ENCODE measurements at places on chromosomes 1 and 21.

GRCh38 chr1:235093696-235094592, 34.7 kb downstream of the TOMM20 start:
- DNase-seq = peak; percentile 35

- peak; percentile 93 for DNase-seq
Observed at GRCh38 chr1:1162597-1163537, 10.8 kb upstream of the TTLL10 start.

DNA sequence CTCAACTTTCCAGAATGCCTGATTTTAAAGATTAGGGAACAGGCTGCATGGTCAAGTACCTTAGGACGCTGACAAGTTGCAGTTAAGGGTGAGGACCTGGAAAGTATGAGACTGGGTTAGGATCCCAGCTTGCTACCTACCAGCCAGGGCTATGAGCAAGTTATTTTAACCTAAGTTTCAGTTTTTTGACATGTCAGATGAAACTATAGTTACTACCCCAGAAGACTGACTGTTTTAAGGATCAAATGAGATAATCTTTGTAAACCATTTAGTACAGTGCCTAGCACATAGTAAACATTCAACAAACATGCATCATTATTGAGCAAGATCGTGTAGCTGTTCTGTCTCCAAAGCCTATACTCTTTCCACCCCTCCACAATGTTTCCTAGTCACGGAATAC, 14.4 kb downstream of the THEMIS2 start:
- no peak for DNase-seq

DNA sequence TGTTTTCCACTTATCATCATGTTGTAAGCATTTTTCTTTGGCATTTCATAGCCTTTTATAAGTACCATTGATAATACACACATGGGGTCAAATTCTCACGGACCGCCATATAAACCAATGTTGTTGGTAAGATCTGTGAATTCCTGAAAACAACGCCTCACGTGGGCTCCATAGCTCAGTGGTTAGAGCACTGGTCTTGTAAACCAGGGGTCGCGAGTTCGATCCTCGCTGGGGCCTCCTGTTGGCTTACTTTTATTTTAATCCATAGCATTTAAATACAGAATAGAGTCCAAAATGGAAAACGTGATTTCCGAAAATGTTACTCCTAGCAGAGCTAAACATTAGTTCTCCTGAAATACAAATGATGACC, 83.1 kb downstream of the HHIPL2 start:
- DNase-seq = peak; percentile 68

- no peak for DNase-seq
Observed at GRCh38 chr1:36602184-36602583, 119.5 kb upstream of the CSF3R start.

DNA sequence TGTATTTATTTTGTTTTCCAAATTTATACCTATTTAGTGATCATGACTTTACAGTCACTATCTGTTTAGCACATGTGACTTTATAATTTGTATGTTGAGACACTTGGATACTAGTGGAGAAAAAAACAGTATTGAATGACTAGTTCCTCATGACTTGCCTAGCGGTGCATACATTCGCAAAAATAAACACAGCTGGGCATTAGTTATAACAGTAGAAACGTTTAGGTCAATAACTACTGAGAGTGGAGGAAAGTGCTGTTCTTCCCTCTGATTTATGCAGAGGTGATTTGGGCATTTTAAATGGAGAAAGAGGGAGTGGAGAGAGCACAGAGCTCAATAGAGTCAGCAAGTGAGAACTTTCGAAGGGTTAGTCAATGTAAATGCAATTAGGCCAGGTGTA, 1679.0 kb upstream of the B3GALT2 start:
- no peak for DNase-seq

DNA sequence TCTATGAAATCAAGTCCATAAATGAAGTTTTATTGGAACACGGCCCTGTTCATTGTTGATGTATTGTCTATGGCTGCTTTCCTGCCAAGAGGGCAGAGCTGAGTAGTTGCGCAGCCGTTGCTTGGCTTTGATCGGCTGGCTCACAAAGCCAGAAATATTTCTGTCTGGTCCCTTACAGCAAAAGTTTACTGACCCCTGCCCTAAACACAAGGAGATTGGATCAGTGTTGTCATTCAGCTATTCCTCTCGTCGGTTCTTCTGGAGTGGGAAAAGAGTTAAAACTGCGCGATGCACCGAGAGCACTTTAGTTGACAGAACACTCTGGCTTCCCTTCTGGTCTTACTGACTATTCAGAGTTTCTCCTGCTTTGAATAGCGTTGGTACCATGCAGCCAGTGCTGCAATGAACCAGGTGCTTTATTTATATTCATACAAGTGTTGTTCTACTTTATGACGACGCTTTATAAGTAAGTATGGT, 868 bp downstream of the ZBTB40 start:
- DNase-seq = no peak

GRCh38 chr1:27596261-27596660, 7.7 kb downstream of the AHDC1 start:
- DNase-seq = no peak

DNA sequence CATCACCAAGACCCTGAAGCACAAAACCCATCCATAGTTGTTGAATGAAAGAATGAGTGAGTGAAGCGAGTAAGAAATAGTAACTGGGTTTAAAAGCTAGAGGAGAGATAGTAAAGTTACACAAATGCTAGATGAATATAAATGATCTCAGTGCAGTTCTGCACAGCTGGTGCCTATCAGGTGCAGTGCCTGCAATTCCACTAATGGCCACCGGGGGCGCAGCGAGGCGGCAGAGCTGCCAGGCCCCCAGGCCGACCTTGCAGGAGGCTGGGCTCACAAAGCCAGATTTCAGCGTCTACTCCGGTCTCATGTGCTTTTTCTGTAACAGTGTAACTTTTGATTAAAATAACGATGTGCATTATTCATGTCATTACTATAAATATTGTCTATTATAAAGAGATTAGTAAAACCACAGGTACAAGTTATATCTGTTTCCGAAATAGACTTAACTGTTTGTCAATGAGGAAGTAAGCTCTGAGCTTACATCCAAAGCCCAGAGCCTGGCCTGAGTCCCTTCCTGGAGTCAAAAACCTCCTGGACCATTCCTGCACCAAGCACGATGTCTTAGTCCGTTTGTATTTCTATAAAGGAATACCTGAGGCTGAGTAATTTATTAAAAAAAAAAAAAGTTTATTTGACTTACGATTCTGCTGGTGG, 477.6 kb downstream of the NPHP4 start:
- peak; percentile 23 for DNase-seq

- DNase-seq = peak; percentile 39
Observed at GRCh38 chr1:38608202-38608864, 251.2 kb downstream of the RRAGC start.

DNA sequence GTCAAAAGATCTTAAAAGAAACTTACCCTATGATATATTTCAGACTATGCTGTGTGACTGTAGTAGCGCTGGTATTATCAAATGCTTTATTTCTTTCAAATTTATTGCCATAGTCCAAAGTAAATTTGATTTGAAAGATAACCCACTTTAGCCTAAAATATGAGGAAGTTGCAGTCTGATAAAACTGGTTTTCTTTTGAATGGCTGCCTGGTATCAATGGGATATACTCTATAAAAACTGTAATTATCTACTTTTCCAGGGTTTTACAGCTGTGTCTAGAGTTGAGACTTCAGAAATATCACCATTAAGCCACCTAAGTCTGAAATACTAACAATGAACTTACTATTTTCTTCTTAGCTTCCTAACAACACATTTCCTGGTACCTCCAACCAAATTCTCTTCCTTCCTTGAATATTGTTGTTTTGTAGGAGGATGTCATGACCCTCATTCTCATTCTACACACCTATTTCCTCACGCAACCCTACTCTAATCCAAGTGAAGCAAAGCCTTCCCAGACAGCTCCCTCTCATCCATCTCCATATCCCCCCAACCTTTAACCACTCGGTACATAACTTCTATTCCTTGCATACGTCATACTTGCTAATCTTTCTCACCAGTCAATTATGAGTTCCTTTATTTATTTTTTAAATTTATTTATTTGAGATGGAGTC, 17.0 kb downstream of the KDM5B start:
- DNase-seq = no peak

DNA sequence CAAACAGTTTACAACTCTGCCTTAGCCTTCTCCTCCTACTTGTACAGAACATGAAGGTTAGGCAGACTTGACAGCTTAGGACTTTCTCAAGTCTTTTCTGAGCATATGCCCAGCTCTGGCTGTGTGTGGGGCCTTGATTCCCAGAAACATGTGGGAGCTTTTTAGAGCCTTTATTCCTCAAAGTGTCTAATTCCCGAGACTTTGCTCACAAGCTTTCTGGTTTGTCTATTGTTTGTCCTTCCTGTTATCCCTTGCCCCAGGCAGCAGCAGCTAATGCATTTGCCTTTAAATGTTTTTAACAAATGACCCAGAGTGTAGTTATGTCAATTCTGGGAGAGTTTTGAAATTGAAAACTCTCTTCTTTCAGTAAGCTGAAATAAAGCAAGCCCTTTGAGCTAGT, 29.2 kb downstream of the ST7L start:
- no peak for DNase-seq

DNA sequence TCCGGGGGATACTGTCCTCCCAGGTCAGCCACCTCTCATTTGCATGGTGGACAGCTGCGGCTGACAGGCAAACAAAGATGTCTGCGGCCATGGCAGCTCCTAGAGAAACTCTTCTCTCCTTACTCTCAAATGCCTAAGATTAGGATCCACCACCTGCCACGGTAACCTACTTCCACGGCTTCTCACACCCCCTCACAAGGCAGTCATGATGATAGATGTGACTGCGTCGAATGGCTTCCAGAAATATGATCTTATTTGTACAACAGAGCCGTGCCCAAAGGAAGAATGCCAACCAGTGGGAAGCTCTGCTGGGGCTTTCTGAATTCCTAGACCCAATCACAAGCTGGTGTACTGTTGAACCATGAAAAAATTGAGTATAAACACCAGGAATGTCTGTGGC, 73.4 kb downstream of the BACE2 start:
- DNase-seq = no peak

GRCh38 chr1:67619080-67619479, 65.9 kb upstream of the GADD45A start:
- no peak for DNase-seq

GRCh38 chr1:57300186-57300585, 123.7 kb downstream of the DAB1 start:
- DNase-seq = no peak

DNA sequence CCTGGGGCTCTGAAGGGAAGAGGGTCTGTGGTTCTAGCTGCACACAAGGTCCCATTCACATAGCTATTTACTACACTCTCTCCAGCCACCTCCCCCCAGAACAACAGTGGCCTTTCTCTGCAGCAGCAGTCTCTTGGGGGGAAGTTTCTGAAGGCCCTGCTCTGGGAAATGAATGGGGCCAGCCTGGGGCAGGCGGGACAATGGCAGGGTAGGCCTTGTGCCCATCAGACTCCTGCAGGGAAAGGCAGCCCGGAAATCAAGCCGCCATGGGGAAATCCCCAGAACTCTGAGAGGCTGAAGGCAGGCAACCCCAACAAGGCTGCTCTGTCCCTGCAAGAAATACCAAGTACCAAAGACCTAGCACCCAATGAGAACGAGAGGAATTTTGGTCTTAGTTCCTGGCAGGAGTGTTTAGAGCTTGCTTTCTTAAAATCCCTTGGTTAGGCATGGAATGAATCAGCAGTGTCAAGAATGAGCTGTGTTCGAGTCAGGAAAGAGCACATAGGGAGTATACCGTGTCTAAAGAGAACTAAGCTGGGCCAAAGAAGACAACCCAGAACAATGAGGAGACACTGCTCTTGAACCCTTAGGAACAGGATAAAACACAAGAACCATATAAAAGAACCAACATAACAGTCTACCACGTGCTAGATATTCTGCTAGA, 11.3 kb downstream of the ARHGEF11 start:
- DNase-seq = no peak

- no peak for DNase-seq
Observed at GRCh38 chr1:113207019-113207418, 134.0 kb downstream of the LRIG2 start.

DNA sequence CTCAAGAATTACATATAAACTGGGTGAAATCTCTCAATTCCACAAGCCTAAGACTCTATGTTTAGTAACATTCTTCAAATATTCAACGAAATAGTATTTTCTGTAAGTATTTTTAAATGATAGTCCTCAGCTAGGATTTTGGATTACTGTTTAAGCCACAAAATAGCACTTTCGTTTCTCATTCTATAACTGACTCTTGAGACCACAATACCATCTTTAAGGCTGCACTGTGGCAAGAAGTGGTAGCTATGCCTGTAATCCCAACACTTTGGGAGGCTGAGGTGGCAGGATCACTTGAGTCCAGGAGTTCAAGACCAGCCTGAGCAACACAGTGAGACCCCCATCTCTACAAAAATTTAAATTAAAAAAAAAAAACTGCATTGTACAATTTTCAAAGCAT, 126.7 kb downstream of the CDC42BPA start:
- no peak for DNase-seq

- DNase-seq = no peak
Observed at GRCh38 chr1:81225789-81226602, 574.7 kb upstream of the ADGRL2 start.

- no peak for DNase-seq
Observed at GRCh38 chr21:36926989-36927718, 39.3 kb downstream of the HLCS start.

- DNase-seq = no peak
Observed at GRCh38 chr1:169892927-169893644, 610 bp downstream of the SCYL3 start.

DNA sequence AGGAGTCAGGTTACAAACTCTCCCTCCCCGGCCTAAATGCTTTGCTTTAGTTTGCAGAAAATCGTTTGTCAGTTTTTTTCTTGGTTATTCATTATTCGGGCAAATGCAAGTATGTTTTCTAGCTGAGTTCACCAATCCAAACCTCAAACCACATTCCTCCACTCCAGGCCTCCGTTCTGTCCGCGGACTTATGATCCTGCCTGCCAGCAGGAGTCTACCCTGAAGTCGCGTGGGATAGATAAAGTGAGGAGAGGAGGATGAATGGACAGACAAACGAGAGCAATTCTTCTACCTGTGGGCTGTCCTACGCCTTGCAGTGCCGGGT, 1.3 kb downstream of the ADAMTS1 start:
- no peak for DNase-seq

GRCh38 chr1:56063461-56063860, 515.9 kb downstream of the PLPP3 start:
- DNase-seq = no peak

DNA sequence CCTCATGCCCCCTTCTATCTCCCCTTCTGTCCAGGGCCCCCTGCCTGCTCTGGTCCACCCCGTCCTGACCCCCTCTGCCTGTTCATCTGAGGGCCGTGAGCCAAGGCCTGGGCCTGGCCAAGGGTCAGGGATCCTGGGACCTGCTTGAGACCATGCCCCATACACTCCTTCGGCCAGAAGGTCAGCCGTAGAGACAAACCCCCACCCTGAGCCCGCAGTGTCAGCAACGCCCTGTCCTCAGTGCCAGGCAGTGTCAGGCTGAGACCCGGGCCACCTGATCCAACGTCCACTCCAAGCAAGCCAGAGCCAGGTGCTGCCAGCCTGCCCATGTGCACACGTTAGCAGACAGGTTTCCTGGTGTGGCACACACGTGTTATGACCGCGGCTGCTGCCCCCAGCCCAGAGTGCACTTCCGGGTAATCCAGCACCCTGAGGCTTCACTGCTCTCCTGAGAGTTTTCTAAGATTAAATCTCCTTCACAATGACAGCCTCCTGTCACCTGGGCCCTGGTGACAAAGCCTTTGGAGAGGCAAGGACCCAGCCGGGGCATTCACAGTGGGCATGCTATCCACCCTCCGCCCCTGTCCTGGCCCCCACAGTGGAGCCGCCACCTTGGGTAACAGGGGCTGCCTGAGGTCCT, 10.1 kb upstream of the SAMD11 start:
- DNase-seq = no peak

- no peak for DNase-seq
Observed at GRCh38 chr1:66231681-66232463, 302.1 kb upstream of the SGIP1 start.
